ENCODE measurements at places on chromosomes 16 and 17. TPM values are rescaled to one million over a fixed set of nuclear protein-coding genes. Genes with fewer than 3 reads are reported as not detected.

Gene TEX19
- total RNA-seq = not detected

Gene B3GNT9
- total RNA-seq = 31.9 TPM

Gene NOMO2
- 41.0 TPM for total RNA-seq

Gene HASPIN
- 4.6 TPM for total RNA-seq

Gene DHRS7C
- not detected for total RNA-seq

Gene CSH2
- not detected for total RNA-seq

Gene PNMT
- total RNA-seq = not detected

Gene SLC13A2
- total RNA-seq = not detected

Gene AARS1
- total RNA-seq = 185 TPM

Gene RCVRN
- total RNA-seq = not detected

Gene AHSP
- 0.39 TPM for total RNA-seq

Gene MYH1
- total RNA-seq = not detected

Gene ITGAE
- 26.0 TPM for total RNA-seq

Gene PRSS21
- 2.2 TPM for total RNA-seq

Gene TMEM238L
- not detected for total RNA-seq

Gene DPEP3
- total RNA-seq = not detected

Gene SLC16A6
- 4.0 TPM for total RNA-seq

Gene BCAR1
- 69.4 TPM for total RNA-seq
